Activated naive CD4-positive, alpha-beta T cell treated with anti-CD3 and anti-CD28 coated beads, Interleukin-2, amount 50 U/mL, for 72 hours (primary cell): ENCODE measurements at places on chromosomes 1 and 21. TPM values are rescaled to one million over a fixed set of nuclear protein-coding genes. Genes with fewer than 3 reads are reported as not detected.

The LEFTY1 gene
- total RNA-seq: 0.54 TPM

The TINAGL1 gene
- total RNA-seq: not detected

The TRMT1L gene
- total RNA-seq: 24.9 TPM

The SIK1 gene
- 2.3 TPM for total RNA-seq
